ENCODE measurements at places on chromosomes 16 and 17.

- DNase-seq: no peak
Measured at GRCh38 chr16:83138976-83139690, 512.4 kb downstream of the CDH13 start.

DNA sequence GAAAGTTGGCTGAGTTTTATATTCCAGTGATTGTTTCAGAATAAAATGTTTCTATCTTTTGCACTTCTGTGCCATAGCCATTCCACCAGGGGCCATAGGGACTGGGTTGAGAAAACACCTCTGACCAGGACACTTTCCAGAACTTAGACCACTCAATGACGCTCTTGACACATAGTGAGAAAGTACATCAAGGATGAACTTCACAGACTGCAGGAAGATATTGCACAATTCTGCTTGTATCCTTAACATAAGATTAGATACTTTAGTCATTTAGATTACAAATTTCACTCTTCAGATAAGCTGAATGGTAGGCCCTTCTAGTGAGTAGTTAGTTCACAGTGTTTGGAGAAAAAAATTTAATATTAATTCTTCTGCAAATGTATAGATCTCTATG is 13.0 kb upstream of the MPHOSPH6 start:
- no peak for DNase-seq

GRCh38 chr16:28499854-28500253 is 5.4 kb downstream of the APOBR start:
- DNase-seq: no peak

DNA sequence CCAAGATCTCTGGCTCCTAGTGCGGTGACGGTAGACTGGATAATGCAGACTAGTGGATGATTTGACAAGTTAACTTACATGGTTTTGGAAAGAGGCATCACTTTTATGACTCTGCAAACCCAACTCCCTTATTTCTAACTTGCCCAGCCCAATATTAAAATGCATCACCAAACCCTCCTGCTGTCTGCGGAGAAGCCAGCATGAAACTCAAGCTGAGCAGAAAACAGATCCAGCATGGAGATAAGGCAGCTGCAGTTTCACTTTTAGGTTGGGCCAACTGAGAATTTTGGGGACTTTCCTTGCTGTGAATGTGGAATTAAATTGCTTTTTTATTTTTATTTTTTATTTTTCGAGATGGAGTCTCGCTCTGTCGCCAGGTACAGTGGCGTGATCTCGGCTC is 27.8 kb downstream of the CDH1 start:
- no peak for DNase-seq

- DNase-seq: no peak
Measured at GRCh38 chr17:65409381-65409780, 152.1 kb downstream of the AXIN2 start.

- DNase-seq: no peak
Measured at GRCh38 chr16:50500171-50500874, 47.9 kb upstream of the NKD1 start.

DNA sequence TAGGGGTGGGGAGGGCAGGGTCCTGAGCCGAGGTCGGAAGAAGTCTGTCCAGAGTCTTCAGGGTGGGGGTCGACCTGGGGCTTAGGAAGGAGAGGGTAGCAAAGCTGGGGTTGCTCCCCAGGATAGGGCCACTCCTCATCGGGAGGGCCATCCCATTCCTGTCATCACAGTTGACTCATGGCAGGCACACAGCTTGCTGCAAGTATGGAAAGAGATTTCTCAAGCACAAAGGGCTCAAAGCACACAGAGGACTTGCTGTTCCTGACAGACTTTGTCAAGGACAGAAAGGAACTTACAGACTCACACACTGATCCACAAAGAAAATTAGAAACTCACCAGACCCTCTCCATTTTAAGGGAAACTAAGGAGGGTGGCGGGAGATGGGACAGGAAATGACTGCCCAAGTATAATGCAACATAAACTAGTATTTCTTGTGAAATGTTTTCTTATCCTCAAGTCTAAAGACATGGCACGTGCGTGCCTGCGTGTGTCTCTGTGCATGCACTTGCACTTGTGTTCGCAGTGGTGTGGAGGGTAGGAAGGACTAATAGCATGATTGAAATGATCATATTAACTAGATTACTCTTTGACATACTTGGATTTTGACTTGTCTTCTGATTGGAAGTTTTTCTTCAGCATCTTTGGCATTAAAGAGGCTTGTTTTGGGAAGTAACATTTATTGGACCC is 2.4 kb downstream of the AOC2 start:
- DNase-seq: no peak

GRCh38 chr17:29766796-29767327 is 144.2 kb upstream of the CORO6 start:
- DNase-seq: no peak

- no peak for DNase-seq
Measured at GRCh38 chr16:78895681-78896080, 704.9 kb downstream of the MAF start.

- DNase-seq: no peak
Measured at GRCh38 chr16:51629576-51629975, 478.5 kb upstream of the SALL1 start.

DNA sequence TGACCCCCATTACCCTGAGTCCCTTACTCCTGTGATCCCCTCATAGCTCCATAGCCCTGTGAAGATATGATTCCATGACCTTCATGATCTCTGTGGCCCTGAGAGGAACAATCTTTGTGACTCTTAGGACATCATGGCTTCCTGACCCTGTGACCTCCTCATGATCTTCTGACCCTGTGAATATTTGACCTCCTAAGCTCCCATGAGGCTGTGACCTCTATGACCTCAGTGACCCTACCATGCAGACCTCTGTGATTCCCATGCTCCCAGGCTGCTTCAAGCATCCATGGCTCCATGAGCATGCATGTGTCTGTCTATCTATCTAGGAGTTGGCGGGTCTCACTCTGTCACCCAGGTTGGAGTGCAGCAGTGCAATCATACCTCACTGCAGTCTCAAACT is 12.1 kb downstream of the RIPOR1 start:
- DNase-seq: no peak

GRCh38 chr17:60863892-60864707 is 186.4 kb downstream of the BCAS3 start:
- no peak for DNase-seq

All from left ventricle myocardium superior (tissue), 1 donor.